Cerebellar cortex (tissue), 1 donor: ENCODE measurements at places on chromosomes 2 and 18.
A peak's percentile ranks its signal among the peaks of the same experiment; 100 is the strongest.

GRCh38 chr2:208064220-208064961, 39.1 kb upstream of the PLEKHM3 start:
- DNase-seq = no peak

DNA sequence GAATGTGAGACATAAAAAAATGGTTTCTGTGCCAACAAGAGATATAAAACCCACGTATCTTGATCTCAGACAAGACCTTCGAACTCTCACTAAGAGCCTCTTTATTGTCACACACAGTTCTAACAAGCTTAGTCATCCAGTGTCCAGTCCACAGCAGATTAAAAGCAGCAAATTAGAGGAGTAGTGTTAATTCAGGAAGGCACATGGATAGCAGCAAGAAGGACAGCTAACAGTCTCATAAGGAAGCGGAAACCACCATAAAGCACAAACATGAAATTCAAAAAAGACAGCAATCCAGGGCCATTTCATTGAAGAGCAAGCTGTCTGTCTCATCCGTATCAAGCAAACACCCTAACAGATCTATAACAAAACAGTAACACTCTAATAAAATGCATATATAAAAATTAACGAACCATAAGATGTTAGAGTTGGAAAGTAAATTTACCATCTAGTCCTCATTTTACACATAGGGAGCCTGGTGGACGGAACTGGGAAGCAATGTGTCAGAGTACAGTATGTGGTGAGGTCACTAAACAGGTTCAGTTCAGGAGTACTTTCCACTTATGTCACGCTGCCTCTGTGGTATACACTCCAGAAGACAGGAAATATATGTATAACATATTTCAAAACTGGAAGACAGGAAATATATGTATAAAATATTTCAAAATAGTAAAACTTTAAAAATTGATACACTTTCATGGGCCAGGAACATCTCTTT, 18.3 kb downstream of the AAK1 start:
- no peak for DNase-seq

DNA sequence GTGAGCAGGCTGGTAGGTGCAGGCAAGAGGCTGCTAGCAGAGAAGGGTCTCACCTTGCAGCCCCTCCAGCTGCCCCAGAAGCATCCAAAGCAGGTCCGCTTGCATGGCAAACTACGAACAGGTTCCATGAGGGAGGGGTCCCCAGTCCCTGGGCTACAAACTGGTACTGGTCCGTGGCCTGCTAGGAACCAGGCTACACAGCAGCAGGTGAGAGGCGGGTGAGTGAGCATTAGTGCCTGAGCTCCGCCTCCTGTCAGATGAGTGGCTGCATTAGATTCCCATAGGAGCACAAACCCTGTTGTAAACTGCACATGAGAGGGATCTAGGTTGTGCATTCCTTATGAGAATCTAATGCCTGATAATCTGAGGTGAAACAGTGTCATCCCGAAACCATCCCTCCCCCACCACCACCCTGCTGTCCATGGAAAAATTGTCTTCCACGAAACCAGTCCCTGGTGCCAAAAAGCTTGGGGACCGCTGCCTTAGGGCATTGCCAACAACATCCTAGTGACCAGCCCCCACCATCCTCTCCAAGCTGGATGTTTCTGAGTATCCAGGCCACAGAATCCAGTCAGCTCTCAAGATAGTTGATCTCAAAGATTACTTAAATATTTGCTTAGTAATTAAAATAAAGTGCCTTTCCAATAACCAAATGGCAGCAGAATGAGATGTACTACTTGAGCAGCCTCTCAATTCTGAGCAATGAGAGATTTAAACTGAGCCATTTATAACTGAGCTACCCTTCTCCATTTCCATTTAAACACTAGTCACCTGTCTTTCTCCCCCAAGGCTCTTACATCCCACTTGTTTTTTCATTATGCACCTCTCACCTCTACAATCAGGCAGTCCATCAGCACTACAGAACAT, 32.4 kb downstream of the LRP2 start:
- DNase-seq = no peak

GRCh38 chr2:174636987-174637386, 39.4 kb upstream of the WIPF1 start:
- DNase-seq = no peak

DNA sequence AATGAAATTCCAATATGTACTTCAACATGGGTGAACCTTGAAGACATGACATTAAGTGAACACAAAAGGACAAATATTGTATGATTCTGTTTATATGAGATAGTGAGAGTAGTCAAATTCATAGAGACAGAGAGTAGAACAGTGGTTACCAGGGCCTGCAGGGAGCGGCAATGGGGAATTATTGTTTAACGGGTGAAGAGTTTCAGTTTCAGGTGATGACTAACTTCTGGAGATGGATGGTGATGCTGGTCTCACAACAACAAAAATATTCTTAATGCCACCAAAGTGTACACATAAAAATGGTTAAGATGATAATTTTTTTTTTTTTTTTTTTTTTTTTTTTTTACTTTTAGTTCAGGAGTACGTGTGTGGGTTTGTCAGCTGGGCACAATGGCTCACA, 109.4 kb upstream of the TMEM200C start:
- DNase-seq = no peak

DNA sequence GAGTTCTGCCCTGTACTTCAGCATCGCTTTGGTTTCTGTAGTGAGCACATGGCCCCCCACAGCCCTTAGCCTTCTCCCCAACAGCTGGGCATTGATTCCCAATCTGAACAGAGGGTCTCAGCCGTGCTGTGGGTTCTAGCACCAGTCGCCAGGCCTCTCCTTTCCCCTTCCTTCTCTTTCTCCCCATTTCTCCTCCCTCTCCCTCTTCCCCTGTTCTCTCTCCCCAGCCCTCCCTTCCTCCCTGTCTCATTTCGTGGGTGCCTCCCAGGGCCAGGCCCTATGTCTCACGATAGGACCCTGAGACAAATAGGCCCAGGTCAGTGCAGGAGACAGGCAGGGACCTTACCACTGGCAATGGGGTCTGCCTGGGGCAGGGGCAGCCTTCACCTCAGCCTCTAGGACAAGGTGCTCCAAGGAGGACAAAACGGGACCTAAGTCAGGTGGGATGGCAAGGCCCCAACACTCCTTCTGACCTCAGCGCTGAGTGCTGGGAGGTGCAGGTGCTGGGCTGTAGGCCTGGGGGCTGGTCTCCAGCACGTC, 143.4 kb upstream of the GPC1 start:
- no peak for DNase-seq

DNA sequence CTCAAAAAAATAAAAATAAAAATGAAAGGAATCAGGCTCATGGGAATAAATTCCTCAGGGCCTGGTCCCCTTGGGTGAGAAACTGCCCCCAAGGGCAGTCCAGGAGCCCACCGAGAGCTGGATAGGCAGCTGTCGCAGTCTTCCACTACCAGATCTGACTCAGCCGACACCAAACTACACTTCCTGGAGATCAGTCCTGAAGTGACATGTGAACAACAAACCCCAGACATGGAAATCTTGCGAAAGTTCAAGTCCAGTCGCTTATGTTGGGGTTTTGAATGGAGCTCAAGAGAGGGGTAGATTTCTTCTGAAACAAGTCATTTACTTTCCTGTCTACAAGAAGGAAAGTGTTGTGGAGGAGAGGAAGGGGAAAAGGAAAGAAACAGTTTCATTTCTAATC, 12.9 kb downstream of the ADCY3 start:
- DNase-seq = no peak

GRCh38 chr18:50287028-50287440, 458 bp downstream of the CXXC1 start:
- no peak for DNase-seq

GRCh38 chr2:200159829-200160781, 146.4 kb upstream of the SPATS2L start:
- DNase-seq = no peak

DNA sequence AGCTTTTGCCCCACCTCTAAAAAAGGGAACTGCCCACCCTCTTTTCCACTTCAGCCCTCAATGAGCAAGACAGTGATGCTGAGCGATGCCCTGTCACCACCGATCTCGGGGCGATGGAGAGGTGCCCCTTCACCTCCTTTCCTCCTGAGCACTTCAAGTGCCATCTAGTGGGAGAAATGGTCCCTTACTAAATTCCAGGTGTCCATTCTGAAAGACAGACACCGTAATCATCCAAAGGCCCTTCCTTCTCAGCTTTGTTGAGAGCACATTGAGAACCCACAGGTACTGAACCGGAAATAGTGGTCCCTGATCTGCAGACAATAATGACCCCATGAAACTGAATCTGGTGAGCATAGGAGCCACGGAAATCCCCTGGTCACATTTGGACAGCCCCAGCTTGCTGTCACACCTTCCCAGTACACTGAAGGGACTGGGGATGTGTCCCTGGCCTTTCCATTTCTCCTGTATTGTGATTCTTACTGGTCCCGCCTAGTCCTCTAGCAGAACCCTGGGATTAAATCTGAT, 38.5 kb downstream of the KCTD18 start:
- DNase-seq = peak; percentile 70

GRCh38 chr2:66364495-66365333, 70.2 kb upstream of the MEIS1 start:
- DNase-seq = no peak

GRCh38 chr2:219697811-219698747, 70.6 kb downstream of the SLC4A3 start:
- no peak for DNase-seq

- DNase-seq = no peak
These were observed 61.5 kb downstream of the LRP2 start for GRCh38 chr2:169300636-169301530.

GRCh38 chr2:46849721-46850556, 65.7 kb downstream of the MCFD2 start:
- peak; percentile 33 for DNase-seq

- peak; percentile 21 for DNase-seq
These were observed 687 bp downstream of the CTDP1 start for GRCh38 chr18:79680100-79680879.

DNA sequence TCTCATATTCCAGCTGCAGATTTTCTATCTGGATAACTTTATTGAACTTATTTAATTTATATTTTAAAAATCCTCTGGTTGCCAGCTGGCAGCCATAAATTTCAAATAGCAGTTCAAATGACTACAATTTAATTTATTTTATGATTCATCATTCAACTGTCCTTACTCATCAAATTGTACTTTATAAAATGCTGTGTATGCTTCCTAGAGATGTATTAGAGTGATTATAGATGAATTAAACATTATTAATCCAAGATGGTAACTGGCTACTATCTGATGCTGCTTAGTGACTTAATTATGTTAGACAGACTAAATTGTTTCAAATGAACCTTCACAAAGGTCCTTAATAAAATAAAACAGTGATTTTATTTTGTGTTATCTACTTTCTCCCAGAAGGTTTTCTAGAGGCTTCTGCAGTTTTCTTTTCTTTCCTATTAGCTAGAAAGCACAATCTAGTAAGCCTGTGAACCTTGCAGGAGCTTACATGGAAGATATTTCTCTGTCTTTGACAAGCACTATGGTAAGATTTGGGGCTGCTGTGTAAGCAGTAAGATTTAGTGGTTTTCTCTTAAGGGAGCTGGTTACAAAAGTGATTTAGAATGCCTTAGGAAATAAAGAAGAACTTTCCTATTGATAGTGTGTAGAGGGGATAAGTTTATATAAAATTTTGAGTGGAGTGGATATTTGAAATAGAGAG, 322.3 kb downstream of the FSIP2 start:
- DNase-seq = peak; percentile 15

GRCh38 chr2:88131201-88131998, 3.5 kb upstream of the FABP1 start:
- no peak for DNase-seq

DNA sequence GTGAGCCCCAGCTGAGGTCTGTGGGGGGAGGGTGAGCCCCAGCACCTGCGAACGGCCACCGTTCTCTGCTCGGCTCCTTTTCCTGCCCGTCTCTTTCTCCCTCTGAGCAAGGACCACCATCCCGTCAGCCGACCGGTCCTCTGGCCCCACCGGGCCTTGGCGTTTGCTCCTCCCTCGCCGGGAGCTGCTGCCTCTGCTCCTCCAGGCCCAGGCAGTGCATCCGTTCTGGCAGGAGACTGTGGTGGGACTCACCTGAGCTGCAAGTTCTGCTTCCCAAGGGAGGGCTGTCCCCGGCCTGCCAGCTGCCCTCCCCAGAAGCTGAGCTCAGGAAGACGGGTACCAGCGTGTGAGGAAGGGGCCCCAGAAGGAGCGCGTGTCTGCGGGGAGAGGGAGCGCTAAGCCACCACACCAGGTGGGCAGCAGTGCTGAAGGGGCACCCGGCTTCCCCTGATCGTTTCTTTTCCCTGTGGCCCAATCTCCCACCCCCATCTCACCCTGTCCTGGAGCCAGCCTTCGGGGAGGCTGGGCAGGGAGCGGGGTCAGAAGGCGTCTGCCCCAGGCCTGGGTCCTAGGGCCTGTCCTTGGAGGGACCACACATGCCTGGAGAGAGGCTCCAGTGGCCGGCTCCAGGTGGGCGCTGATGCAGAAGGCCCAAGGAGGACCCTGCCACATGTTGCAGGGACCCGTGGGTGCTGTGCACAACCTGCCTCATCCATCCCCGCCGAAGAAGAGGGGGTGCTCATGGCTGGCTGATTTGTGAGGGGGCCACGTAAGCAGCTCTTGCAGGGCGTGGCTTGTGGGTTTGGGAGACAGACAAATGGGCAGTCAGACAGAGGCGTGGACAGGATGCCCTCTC, 2.5 kb upstream of the RTP5 start:
- no peak for DNase-seq

- DNase-seq = no peak
These were observed 60.3 kb upstream of the PEX13 start for GRCh38 chr2:60957224-60957623.

DNA sequence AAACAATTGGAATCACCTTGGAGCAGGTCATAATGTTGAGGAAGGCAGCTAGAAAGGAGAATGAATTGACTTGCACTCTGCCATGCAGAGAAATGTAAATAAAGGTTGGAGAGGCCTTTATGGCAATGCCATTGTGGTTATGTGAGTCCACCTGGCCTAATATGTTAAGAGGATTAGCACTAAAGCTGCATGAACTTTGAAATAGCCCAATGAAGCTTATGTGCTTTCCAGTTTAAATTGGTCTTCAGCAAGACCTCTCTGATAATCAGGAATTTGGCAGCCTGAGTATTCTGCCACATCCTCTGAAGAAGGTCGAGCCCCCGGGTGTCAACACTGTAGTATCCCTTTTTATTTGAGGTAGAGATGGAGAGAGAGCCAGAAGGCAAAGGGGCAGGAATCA, 464.9 kb downstream of the CDH2 start:
- DNase-seq = no peak

GRCh38 chr2:150783015-150783414, 295.5 kb upstream of the RND3 start:
- DNase-seq = no peak

- no peak for DNase-seq
These were observed 16.0 kb downstream of the SLC20A1 start for GRCh38 chr2:112661656-112662305.
